ENCODE measurements at places on chromosomes 11 and 22.

DNA sequence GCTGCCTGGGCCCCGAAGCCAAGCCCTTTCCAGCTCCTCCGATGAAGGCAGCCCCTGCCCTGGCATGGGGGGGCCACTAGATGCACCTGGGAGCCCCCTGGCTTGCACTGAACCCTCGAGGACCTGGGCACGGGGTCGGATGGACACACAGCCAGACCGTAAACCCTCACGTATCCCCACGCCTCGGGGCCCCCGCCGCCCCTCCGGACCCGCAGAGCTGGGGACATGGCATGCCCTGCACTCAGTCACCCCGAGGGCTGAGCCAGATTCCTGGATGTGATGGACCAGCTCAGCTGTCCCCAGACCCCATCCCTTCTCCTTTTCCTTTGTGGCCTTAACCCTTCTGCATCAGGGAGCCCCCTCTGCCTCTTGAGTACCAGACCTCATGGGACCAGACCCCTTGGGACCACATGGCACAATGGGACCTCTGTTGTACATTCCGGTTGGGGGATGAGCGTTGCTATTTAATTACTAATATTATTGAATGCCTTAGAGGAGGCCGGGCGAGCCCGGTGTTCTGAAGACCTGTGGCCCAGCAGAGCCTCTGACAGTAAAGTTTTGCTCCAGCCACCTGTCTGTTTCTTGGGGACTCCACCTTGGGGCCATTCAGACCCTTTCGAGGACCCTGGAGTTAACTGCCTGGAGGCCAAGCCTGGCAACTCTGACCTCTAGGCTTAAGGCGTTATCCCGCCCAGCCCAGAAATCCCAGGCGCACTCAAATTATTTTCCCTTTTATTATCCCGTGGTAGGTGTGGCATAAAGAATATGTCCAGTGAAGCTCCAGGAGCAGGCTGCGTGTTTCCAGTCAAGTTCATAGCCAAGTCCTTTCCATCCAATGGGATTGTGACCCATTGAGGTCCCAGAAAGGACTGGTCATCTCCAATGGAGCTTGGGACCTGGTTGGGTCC is 3.0 kb downstream of the RASL10A start:
- DNase-seq: no peak

- DNase-seq: no peak
These were observed 130.5 kb downstream of the KIRREL3 start for GRCh38 chr11:126870021-126870420.

DNA sequence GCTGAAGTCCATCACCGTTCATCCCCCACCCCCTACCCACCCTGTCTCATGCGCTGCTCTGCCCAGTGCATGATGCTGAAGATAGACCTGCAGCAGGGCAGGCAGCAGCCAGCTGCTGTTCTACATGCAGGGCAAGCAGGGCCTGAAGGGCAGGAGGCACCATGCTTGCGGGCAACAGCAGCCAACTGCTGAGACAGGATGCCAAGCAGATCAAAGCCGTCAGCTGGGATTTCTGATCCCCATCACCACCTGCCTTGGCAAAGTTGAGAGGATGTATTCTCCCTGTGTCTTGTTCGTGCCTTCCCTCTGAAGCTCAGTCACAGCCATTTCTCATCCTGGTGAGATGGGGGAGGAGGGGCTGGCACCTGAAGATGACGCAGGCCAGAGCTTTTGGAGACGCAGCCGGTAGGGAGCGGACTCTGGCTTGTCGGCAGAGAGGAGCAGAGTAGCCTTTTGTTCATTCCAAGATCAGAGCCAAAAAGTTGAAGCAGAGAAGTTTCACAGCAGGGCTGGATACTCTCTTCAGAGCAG is 227.0 kb downstream of the GRIK4 start:
- no peak for DNase-seq

DNA sequence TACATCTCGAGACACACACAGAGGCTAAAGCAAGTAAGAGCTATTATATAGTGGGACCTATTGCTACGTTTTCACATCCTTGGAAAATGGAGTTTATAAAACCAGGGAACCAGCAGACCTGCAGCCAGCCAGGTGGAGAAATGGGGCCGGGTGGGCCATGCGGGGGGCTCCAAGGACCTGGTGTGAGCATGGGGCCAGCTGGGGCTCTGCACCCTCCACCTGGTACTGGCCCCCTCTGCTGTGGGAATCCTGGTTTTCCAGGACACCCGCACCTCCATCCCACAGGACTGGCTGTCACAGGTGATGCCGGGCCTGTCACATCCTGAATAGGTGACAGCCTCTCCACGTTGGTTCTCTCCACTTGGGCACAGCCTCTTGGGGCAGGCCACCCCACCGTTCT is 11.3 kb downstream of the DHCR7 start:
- DNase-seq: no peak

DNA sequence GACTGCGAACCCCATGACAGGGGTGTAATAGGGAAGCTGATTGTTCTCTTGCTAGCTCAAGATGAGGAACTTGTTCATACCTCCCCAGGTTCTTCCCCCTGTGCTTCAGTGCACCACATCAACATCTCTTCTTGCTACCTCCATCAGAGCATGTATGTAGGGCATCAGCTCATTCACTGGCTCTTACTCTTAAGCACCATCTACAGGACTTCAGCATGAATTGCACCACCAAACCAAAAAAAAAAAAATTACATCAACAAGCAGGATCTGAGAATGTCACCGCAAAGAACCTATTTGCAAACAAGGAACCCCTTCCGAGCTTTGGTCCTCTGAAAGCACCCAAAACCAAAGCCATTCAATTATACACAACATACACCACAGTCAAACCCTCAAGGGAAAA is 2226.5 kb upstream of the RAG2 start:
- no peak for DNase-seq

DNA sequence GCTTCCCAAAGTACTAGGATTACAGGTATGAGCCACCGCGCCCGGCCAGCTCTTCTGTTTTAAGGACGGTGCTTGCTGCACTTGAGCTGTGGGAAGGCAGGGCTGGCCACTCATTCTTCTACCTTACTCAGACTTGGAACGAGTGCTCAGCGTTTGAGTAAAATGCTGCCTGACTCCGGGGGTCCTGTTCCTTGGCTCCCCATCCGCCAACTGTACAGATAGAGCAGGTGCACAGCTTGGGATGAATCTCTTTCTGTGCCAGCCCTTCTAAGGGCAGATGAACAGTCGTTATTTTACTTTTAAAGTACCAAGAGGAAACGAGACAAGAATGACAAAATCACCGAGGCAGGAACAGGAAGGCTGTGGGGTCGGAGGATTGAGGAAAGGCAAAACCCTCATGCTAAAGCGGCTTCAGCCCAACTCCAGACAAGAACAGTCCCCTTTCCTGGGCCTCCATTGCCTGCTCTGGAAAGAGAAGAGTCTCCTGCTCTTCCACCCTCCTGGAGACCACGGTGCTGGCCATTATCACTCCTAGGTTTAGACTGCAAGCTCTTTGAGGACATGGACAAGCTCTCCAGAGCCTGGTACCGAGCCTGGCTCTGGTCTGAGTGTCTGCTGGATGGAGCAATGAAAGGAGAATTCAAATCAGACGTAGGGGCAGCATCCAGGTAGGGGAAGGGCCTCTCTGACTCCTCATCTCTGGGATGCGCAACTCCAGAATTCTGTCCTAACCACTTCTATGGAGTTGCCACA is 1.1 kb upstream of the SUN2 start:
- DNase-seq: no peak

DNA sequence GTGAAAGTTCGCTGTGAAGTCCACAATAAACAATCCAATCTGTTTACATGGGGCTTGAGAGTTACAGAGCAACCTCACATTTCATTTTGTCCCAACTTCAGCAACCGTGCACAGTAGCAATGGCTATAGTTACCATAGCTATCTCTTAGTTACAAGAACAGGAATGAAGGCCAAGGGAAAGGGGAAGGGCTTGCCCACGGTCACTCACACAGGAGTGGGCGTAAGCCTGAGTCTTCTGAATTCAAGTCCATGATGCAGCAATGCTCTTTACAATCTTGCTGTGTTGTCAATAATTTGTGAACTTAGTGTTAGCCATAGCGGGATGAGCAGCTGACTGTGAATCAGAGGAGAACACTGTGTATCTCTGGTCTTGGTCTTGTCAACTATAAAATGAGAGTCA is 102.9 kb downstream of the ADAMTS15 start:
- DNase-seq: no peak

DNA sequence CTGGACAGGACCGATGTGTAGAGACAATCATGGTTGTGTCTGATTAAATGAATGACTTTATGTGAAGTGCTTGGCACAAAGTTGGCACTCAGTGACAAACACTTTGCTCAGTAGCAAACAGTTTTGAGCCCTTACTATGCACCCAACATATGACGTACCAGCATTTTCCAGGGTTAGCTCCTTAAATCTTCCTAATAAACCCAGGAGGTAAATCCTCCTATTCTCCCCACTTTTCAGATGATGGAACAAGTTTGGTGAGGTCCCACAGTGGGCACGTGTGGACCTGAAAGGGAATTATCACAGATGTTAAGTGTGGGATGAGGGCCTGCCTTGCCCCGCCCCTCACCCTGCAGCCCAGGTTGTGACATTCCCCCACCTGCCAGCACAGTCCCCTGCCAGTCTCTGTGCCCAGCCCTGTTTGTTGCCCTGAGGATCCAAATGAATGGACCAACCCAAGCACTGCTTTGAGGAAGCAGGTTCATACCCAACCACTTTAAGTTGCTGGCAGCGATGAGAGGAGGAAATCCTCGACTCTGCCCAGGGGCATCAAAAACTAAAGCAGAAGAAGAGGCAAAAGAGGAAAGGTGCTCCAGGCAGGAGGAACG is 6.6 kb upstream of the CARD10 start:
- no peak for DNase-seq

Data from stimulated activated CD8-positive, alpha-beta memory T cell treated with anti-CD3 and anti-CD28 coated beads, Interleukin-12 subunit alpha, Interleukin-12 subunit beta, amount 100 ng/mL, for 4 hours (primary cell).